ENCODE measurements at places on chromosomes 7 and 10. TPM values are rescaled to one million over a fixed set of nuclear protein-coding genes. Genes with fewer than 3 reads are reported as not detected.

- no peak for DNase-seq
These were observed 17.6 kb upstream of the MCM10 start for GRCh38 chr10:13143766-13144165.

Gene UCN3
- not detected for total RNA-seq

DNA sequence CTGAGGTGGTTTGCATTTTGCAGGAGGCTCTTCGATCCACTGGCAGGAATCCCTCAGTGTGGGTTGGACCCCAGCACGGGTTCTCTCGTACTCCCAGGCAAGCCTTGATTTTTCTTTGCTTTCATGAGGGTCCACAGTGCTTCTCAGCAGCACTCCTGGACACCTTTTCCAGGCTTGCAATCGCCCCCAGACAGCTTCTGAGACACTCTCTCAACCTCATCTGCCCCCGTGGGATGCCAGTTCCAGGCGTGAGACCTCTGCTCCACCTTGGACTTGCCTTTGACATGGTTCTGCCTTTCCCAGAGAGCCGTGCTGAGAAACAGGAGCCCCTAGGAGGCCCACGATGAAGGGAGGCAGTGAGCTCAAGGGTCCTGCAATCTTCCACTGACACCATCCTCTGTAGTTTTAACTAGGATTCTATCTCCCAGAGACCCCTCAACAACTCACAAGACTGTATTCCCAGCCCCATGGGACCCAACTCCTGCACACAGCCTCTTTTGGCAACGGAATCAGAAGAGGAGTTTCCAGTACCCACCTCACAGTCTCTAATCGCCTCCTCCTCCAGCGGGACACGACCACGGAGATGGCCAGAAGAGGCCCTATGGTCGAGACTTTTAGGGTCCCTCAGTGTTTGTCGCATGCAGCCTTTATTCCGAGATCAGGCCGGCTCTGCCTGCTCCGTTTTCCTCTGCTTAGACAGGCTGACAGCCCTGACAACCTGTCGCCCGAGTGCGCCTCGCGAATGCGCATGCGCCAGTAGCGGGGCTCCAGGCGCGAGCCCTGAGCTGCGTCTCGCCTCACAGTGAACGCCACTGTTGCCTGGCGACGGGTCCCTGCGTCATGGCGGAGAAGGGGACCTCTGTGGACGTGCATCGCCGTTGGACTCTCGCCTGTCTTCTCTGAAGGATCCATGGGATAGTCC is 26.0 kb upstream of the ZNF273 start:
- DNase-seq: peak; percentile 44

Gene FAM131B
- total RNA-seq: 2.2 TPM

Gene SBDS
- 32.4 TPM for total RNA-seq

- DNase-seq: no peak
These were observed 753.8 kb downstream of the GRID1 start for GRCh38 chr10:85612833-85613232.

Gene PTF1A
- not detected for total RNA-seq

Gene HOXA13
- total RNA-seq: 69.9 TPM

Gene GIMAP1
- 2.0 TPM for total RNA-seq

- no peak for DNase-seq
These were observed 45.4 kb downstream of the CACNB2 start for GRCh38 chr10:18185621-18186020.

GRCh38 chr7:50303335-50304128 is 984 bp upstream of the IKZF1 start:
- no peak for DNase-seq

- no peak for DNase-seq
These were observed 32.6 kb downstream of the EXOC6 start for GRCh38 chr10:92880917-92881316.

GRCh38 chr10:95462740-95463667 is 98.2 kb downstream of the SORBS1 start:
- no peak for DNase-seq

DNA sequence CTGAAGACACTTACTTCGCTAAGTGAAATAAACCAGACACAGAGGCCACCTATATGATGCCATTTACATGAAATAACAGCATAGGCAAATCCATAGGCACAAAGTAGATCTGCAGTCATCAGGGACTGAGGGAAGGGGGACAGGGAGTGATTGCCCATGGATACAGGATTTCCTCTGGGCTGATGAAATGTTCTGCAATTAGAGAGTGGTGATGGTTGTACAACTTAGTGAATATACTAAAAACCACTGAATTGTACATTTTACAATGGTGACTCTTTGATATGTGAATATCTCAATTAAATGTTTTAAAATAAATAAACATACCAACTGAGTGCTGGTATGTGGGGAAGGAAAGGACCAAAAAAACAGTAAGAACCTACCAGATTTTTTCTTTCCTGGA is 20.4 kb downstream of the PPA1 start:
- no peak for DNase-seq

DNA sequence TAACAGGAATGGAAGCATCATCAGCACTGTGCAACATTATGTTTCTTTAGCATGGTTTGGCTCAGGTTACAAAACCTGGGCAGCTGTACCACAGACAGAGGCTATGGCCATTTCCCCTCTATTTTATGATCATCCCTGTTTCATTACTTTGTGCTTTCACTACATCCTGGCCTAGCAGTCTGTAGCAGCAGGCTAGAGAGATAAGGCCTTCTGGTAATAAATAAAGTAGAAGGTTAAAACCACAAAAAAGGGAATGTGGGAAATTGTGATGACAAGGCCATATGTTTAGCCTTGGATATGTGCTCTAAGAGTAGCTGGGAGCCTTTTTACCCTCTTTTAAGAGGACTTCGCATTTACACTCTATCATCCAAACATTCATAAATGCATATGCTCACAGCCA is 266.2 kb upstream of the PHF14 start:
- no peak for DNase-seq

- no peak for DNase-seq
These were observed 37.2 kb downstream of the PDE1C start for GRCh38 chr7:32033006-32033405.

GRCh38 chr10:104328646-104328895 is 9.7 kb downstream of the ITPRIP start:
- DNase-seq: no peak

DNA sequence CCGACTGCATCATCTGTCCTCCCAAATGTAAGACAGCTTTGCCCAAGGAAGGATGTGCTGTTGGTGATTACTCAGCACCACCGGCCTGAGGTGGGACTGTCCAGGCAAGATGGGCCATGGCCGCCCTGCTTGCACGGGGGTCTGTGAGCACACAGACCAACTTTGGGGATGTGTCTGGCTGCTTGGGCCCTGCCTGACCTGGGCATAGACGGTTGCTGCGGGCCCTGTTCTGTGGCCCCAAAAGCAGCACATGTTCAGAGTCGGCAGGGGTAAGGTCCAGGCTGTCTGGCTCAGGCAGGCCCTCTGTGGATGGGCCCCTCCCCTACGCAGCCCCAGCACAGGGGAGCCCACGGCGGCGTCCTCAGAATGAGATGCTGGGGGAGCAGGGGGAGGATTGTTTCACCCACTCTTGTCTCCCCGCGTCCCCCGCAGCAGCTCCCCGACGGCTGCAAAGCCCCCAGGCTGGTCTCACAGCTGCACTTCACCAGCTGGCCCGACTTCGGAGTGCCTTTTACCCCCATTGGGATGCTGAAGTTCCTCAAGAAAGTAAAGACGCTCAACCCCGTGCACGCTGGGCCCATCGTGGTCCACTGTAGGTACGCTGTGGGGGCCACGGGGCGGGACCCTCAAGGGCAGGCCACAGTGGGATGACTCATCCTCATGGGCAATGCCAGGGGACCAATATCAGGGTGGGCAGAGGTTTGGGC is 58.4 kb downstream of the MKI67 start:
- DNase-seq: peak; percentile 7

- DNase-seq: peak; percentile 69
These were observed 38.9 kb downstream of the DNAJB12 start for GRCh38 chr10:72315611-72316385.

DNA sequence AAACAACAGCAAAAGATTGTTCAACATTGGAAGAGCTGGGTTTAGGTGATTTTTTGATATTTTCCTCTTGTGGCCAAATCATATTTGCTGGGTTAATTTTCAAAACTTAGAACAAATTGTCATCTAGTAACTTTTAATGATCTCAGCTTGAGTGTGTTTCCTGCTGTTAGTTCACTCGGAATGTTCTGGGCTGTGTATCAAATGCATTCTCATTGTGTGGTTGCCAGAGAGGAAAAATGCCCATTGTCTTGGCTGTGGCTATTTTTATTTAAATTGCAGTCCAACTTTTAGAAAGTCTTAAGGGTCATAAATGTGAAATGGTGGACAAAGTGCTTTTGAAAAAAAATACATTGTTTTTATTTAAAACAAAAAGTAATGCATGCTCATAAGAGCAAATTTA is 542.0 kb downstream of the TNS3 start:
- DNase-seq: no peak

GRCh38 chr7:45390731-45391130 is 183.4 kb upstream of the ADCY1 start:
- no peak for DNase-seq

DNA sequence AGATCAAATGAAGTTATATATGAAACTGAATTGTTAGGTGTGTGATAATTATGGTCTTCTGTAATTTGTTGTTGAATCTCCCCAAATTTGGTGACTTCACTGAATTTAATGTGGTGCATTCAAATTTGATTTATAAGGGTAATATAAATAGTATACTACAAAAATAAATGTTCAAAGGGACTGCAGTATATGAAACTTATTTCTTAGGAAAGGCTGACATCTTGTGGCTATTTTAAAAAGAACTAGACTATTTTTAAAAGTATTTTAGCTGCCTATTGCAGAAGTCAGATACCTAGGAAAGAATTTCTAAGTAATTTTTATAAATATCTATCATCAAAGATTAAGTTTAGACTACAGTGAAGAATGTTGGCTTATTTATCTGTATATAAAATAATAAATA is 36.6 kb downstream of the ATRNL1 start:
- DNase-seq: no peak

Gene SFMBT2
- 2.6 TPM for total RNA-seq

Gene PIK3AP1
- total RNA-seq: 42.6 TPM

DNA sequence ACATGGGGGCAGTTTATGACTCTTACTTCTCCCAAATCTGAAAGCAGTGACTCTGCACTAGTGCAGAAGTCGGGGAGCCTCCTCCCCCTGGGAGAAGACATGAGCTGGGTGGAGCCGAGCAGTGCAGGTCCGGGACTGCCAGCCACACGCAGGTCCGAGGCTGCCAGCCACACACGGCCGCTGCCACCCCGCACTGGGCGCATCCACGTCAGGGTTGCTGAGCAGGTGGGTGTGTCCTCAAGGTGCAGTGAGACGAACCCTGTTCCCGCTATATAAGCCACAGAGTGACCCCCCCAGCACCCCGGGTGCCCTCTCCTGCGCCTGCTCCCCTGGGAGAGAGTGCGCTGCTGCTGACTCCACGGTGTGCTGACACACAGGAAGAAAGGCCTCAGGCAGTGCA is 430.2 kb downstream of the PTPRN2 start:
- no peak for DNase-seq

GRCh38 chr7:154984601-154985188 is 18.2 kb downstream of the PAXIP1 start:
- no peak for DNase-seq

Gene MOGAT3
- 56.9 TPM for total RNA-seq

GRCh38 chr10:126691456-126691855 is 21.0 kb upstream of the C10orf90 start:
- no peak for DNase-seq

GRCh38 chr7:131238347-131238931 is 89.2 kb upstream of the MKLN1 start:
- no peak for DNase-seq

Gene PTPN20
- 34.0 TPM for total RNA-seq

GRCh38 chr7:143384148-143384547 is 3.0 kb downstream of the ZYX start:
- DNase-seq: no peak

Gene STRIP2
- 1.1 TPM for total RNA-seq

GRCh38 chr10:65570143-65571010 is 1355.5 kb upstream of the LRRTM3 start:
- peak; percentile 35 for DNase-seq

Gene MYH16
- total RNA-seq: not detected

- no peak for DNase-seq
These were observed 57.3 kb downstream of the ADARB2 start for GRCh38 chr10:1679821-1680650.

DNA sequence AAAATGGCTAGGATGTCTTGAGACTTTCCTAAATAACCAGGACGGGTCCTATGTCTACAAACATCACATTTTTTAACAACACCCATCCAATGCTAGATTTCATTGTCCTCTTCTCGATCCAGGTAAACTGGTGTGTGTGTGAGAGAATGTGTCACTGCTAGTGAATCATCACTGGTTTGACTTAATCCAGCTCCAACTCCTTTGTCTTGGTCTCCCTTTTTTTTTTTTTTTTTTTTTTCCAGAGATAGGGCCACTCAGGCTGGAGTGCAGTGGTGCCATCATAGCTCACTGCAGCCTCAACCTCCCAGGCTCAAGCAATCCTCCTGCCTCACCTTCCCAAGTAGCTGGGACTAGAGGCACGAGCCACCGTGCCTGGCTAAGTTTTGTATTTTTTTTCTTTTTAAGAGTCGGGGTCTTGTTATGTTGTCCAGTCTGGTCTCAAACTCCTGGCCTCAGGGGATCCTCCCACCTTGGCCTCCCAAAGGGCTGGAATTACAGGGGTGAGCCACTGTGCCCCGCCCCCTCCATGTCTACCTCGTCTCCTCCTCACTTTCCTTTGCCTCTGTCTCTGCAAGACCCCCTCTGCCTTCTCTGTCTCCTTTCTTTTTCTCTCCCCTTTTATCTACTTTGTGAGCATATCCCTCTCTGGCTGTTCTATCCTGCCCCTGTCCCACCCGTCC is 2.2 kb upstream of the UFSP1 start:
- DNase-seq: no peak

DNA sequence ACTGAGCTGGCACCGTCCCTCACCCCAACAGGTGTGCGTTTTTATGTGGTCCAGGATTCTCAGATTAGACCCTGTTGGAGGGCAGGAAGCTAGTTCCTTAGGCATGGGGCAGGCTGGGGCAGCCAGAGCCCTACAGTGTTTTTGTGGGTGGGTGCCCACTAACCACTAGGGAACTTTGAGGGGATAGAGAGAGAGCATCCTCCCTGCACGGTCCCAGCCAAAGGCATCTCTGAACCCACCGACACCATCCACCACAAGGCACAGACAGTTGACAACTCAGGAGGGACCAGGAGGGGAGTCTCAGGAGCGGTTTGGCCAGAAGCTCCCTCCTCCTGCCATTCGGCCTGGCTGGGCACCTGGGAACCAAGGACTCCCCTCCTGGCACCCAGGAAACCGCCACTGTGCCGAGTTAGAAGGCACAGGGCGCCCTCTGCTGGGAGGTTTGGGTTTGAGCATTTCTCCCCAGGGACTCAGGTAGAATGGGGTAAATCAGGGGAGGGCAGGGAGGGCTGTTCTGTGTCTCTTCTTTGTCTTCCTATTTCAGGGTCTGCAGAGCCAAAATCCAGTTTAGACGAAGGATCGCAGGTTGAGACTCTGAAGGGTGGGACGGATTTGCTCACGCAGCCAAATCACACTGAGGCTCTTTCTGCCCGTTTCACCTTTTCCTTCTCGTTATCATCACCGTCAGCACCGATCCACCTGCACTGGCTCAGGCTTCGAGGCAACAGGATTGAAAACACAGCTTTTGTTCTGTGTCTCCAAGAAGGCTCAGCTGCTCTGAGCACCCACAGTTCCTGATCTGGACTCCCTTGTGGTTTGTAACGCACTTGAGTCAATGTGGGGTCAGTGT is 84.8 kb upstream of the COL13A1 start:
- DNase-seq: peak; percentile 66

Gene PTPRE
- 26.2 TPM for total RNA-seq

Gene AKR1C8
- total RNA-seq: 1.4 TPM

Gene CYP3A4
- total RNA-seq: 10.0 TPM

GRCh38 chr7:154910125-154910524 is 92.8 kb downstream of the PAXIP1 start:
- no peak for DNase-seq

Measured in transverse colon (tissue), 4 donors.